ENCODE measurements at places on chromosomes 7 and 10.

- no peak for DNase-seq
These were observed 51.4 kb downstream of the CHRM2 start for GRCh38 chr7:136919820-136920219.

- DNase-seq: no peak
These were observed 1.5 kb downstream of the LIPK start for GRCh38 chr10:88707429-88708155.

DNA sequence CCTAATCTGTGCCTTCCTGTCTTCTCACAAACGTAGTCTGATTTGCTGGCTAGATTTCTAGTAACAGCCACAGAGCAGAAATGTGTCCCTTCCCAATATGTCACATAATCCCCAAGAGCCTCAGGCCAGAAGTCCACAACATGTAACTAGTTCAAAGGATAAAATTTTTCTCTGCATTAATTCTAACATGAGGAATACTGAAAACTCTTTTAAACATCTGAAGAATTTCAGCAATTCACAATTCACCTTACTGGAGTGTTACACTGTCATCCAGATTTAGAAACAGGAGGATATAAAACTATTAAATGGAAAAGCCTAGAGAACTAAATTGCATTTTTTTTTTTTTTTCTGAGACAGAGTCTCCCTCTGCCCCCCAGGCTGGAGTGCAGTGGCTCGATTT is 2.5 kb upstream of the DDX56 start:
- no peak for DNase-seq

GRCh38 chr7:112115880-112116279 is 90.3 kb downstream of the DOCK4 start:
- no peak for DNase-seq

DNA sequence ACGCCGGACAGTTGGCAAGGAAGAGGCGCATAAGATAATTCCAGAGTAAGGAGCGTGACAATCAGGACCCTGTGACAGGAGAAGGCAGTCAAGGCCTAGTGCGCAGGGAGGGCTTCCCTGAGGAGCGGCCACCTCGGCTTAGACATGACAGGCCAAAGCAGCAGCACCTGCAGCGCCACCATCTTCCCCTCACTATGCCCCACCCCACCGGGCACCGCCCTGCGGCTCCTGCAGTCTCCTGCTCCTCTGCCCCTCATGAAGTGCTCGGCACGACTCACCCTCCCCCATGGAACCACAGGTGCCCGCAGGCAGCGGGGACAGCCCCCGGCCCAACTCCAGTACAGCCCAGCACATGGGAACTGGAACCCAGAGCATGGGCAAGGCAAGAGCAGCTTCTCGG is 11.8 kb downstream of the MAD1L1 start:
- DNase-seq: no peak

DNA sequence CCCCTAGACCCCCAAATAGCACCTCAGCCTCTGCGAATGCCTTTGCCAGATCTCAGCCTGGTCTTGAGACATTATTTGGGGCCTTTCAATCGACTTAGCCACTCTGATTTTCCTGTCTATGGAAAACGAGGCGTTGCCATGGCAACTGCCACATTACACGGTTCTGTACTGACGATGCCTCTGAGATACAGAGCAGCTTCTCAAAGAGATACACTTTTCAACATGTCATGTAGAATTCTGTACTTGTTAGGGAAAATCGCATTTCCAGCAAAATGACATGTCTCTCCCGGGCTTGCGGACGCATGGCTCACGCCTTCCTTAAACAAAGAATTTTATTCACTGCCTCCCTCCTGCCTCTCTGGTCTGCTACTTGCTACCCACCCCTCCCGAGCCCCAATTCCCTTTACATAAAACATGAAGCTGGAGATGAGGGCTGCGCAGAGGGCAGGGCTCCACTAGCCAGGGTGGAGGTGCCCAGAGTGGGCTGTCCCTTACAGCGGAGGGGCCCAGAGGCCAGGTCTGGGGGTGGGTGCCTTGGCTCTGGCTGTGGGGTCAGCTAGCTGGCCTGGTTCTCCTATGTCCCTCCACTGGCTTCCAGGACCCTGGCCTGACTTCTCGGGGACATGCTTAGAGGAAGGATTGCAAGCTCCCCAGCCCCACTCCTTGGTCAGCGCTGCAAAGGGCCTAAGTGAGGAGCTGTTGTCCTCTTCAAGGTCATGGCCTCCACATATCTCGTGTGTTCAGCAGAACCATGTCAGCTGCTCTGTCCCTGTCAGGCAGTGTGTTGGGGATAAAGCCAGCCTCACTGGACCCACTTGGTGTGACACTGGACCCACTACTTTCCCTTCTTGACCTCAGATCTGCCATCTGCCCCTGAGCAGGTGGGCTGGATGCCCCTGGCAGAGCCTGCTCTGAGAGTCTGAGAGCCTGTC is 342.5 kb downstream of the RPS24 start:
- DNase-seq: no peak

- no peak for DNase-seq
These were observed 237.8 kb upstream of the ZMIZ1 start for GRCh38 chr10:78830976-78831375.

GRCh38 chr7:87216701-87217508 is 2.6 kb downstream of the TMEM243 start:
- no peak for DNase-seq

GRCh38 chr7:1377111-1377909 is 82.0 kb downstream of the MICALL2 start:
- no peak for DNase-seq

DNA sequence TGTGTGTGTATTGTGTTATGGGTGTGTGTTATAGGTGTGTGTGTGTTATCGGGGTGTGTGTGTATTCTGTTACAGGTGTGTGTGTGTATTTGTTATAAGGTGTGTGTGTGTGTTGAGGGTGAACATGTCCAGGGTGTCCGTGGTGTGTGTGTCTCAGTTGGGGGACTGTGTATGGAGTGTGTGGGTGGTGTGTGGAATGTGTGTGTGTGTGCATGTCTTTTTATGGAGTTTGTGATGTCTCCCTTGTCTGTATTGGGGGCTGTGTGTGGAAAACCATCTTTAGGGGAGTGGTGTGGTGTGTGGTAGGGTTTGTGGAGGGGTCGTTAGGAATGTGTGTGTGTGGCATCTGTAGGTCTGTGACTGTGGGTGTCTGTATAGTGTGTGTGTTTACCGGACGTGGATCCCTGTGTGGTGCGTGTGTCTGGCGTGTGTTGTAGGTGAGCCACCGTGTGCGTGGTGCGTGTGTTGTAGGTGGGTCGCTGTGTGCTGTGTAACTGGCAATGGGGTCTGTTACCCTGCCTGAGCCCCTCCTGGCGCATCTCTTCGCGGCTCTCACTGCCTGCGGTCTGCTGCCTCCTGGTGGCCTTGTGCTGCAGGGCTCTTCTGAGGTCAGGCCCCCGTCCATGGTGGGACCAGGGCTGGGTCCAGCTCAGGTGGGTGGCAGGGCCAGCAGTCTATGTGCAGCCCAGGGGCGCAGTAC is 61.7 kb downstream of the PALD1 start:
- no peak for DNase-seq

DNA sequence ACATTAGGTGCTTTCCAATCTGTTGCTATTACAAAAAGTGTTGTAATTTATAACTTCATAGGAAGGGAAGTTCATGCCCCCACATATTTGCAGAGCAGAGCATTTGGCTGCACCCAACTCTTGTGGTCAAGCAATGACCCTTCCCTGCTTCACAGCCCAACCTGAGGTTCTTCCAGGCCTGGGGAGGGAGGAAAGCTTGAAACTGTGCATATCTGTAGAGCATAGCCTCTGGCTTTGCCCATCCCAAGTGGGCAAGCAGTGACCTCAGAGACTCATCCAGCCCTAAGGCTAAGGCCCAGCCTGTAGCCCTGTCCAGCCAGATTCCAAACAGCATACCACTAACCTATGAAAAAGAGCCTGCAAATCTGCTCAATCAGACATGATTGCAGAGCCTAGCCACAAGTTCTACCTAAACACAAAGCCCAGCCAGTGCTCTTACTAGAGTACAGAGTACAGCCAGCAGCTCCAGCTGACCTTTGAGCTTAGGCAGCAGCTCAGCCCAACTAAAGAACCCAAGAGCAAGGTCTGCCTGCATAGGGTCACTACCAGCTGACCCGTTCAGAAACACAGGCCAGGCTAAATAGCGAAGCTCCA is 14.4 kb upstream of the GSTK1 start:
- no peak for DNase-seq

DNA sequence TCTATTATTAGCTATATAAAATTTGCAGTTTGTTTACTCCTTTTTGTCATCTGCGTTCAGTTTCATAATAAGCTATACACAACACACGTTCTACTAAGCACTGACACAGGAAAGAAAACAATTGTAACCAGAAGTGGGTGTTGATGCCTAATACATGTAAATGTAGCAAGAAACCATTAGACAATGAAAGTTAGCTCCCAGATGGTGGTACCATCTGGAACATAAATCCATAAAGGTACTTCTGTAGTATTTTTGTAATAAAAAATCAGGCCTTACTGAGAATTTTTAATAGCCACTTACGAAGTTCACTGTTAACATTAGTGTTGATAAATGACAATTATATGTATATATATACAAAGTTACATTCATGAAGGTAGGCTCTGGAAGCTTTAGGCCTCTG is 194.7 kb downstream of the KCND2 start:
- no peak for DNase-seq

- no peak for DNase-seq
These were observed 381.2 kb downstream of the SFMBT2 start for GRCh38 chr10:7029672-7030071.

DNA sequence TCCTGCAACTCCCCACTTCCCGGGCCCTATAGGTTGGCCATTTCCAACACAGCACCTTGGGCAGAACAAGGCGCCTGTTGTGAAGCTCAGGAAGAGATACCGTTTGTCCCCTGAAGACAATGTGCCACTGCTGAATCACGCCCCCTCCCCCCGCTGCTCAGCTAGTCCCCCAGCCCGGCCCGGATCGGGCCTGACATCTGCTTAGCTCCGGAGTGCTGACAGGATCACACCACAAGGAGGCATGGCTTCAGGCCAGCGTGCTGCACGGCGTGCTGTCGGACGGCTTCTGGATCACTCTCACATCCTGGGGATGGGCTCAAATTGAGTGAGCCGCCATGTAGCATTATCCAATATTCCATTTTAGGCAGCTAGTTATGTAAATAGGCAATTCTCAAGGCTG is 62.1 kb upstream of the EFCAB10 start:
- no peak for DNase-seq

GRCh38 chr7:142808461-142808801 is 37.7 kb downstream of the PRSS2 start:
- DNase-seq: no peak

DNA sequence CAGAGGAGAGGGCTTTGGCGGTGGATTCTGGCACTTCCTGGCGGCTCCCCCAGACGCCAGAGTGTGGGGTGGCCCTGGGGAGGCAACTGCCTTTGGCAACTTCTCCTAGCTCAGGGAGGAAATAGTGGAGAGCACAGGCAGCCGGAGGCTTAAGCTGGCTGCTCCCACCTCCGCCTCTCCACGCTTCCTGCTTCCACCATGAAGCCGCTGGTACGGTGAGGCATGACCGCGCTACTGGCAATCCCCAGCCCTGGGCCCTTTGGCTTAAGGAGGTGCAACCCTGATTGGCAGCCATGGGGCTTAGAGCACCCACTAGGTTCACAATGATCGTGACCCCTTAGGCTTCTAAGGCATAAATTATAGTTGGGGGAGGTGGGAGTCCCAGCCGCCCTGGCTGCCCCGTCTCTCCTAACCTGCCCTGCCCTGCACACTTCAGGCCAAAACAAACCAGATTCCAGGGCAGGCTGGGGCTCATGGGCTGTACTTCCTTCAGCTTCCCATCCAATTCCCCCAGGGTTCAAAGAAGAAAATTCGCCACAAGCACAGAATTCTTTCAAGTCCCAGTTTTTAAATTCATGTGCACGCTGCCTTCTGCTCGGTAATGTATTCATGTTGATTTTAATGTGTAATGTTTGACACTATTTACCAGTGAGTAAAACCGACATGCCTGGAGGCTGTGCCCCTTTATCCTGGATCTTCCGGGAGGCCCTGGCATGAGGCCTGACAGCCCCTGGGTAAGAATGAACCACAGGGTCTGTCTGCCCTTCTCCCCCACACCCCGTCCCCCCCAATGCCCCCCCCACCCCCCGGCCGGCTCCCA is 90.7 kb upstream of the LRRC4 start:
- no peak for DNase-seq

DNA sequence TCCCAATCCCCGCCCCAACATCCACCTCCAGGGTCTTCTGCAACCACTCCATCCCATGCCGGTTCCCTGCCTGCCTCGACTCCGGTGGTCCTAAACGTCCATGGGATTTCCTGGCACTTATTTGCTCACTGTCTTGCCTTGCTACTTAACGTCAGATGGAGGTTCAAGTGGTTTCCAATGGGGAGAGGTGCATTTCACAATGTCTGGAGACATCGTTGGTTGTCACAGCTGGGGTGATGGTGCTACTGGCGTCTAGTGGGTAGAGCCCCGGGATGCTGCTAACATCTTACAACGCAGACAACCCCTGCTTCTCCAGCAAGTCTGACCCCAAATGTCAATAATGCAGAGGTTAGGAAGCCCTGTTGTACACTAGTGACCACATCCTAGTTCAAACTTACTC is 82.9 kb upstream of the ANLN start:
- no peak for DNase-seq

- peak; percentile 36 for DNase-seq
These were observed at the start of gene LRCH4 for GRCh38 chr7:100585511-100586265. LRCH4 (minus strand) TSS chr7:100586129; CDS start chr7:100586100, 29 bp downstream.

DNA sequence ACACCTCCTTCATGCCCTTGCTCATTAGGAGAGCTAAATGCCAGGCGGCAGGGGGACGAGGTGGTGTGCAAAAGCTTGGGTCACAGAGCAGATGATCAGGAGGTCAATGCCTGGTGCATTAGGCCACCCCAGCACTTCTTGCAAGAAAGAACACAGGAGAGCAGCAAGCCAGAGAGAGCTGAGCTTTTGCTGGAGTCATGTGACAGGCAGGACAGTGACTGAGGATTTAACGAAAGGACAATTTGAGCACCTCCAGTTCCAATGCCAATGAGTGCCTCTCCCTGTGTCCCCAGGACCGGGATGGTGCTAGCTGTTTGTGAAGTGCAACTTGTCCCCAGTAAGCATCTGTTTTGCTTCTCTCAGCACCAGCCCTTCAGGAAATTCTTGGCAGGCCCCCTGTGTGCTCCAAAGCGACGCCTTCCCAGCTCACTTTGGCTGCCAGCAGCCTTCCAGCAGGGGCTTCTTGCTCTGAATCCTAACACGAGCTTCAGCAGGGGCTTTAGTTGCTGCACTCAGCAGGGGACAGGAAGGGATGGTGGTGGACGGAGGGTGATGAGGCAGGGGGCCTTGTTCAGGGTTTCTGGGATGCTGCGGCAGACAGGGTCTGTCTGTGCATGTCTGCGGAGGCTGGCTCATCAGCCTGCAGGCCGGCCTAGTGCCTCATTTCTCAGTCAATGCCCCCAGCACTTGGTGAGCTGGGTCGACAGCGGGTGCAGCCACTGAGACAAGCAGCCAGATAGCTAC is 368.1 kb downstream of the RPS24 start:
- no peak for DNase-seq

- DNase-seq: no peak
These were observed 247.7 kb upstream of the MGMT start for GRCh38 chr10:129219364-129219763.

Data from activated T-helper 1 cell treated with anti-CD3 and anti-CD28 coated beads, Interleukin-2, amount 50 U/mL, for 16 hours (primary cell).